ENCODE measurements at places on chromosomes 2 and 18.

- DNase-seq, result no peak
Observed at GRCh38 chr2:71389384-71390072, 57.9 kb downstream of the ZNF638 start.

GRCh38 chr2:106350980-106351379, 117.2 kb downstream of the RGPD3 start:
- DNase-seq, result no peak

GRCh38 chr2:111661286-111661940, 222.6 kb downstream of the ANAPC1 start:
- DNase-seq, result no peak

GRCh38 chr2:8578335-8579244, 103.3 kb upstream of the ID2 start:
- peak; percentile 53 for DNase-seq

DNA sequence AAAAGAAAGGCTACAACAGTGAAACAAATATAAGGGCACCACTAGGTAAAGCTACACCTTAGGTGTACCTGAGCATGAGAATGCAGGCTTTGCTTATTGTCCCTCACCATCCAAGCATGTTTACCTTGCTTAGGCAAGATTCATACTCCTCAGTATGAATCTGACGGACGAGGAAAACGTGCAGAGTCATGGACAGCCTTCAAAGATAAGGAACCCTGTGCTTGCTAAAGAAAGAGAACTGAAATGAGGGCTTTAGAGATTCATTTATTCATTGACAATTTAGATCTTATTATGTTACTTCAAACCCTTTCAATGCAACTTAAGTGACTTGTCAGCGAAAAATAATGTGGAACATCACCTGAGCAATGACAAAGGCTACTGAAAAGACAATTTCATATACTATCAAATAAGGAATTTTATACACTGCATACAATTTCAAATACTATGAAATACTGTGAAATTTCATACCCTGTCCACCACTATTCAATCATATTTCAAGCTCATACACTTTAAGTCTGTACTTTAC, 21.7 kb downstream of the CLASP1 start:
- DNase-seq, result no peak

Data from activated CD8-positive, alpha-beta memory T cell treated with anti-CD3 and anti-CD28 coated beads for 24 hours (primary cell).